NCI-H345 (cell line): ENCODE measurements at places on chromosomes 1 and 21.

DNA sequence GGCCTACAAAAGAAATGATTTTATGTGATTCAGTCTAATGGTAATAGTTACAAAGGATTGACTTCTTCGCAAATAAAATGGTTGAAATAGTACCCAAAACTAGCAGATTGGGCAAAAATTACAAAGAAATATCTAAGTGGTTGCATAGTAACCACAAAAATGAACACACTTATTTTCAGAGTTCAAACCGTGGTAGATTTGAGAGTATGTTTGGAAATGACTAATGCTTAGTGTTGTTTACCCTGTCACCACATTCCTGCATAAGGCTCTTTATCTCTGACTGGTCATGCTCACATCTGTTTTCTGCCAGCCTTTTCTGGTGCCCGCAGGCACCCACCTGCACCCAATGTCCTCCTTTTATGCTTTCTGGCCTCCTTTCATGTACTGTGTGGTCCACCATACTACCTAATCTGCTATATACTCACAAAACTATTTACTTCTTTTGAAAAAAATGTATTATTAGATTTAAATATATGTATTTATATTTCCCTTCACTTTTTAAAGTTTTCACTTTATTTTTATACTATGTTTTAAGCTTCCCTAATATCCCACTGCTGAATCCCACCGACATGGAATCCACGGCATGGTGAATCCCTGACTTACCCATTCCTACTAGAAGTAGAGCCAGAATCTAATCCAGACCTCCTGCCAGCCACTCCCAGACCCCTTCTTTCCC is 30.3 kb downstream of the PTPRC start:
- DNase-seq = no peak

- DNase-seq = peak; percentile 78
These were observed 49.2 kb upstream of the C1orf198 start for GRCh38 chr1:230917284-230918135.

- DNase-seq = no peak
These were observed 515 bp downstream of the MAN1C1 start for GRCh38 chr1:25616987-25617624.

DNA sequence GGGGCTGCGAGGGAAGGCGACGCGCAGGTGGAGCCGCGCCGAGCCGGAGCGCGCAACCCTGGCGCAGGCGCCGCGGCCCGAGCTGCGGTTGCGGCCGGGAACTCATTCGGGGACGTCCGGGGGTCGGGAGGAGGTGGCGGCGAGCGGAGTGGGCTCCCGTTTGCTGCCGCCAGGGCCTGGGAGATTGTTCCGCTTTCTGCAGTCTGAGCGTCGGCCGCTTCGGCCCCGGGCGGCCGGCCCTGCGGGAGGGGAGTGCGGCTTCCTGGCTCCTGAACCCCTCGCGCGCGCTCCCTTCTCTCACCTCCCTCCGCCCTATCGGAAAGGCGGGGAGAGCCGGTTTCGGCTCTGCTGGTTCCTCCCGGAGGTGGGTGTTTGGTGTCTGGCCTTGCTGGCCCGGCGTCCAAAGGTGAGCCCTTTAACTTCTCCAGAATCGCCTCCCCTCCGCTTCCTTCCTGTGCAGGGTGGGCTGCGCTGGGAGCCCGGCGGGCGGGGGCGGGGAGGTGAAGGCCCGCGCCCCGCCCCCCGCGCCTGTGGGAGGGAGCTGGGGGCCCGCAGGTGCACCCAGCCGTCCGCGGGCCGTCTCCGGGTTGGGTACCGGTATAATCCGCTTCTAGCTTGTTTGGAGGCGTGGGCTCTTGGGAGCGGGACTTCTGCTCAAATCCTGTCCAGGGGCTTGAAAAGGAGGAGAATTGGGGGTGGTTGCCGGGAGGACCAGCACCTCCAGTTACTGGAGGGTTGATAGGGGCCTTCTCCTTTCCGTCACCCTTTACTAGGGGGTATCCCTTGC is 683 bp downstream of the LRRC8D start:
- peak; percentile 67 for DNase-seq
